Cardiac ventricle fibroblast (primary cell): ENCODE measurements at places on chromosomes 4 and X. TPM values are rescaled to one million over a fixed set of nuclear protein-coding genes. Genes with fewer than 3 reads are reported as not detected.

SLC4A4 gene
- 0.54 and 0.56 TPM in 2 replicates for total RNA-seq

CXorf49 gene
- not detected in 2 replicates for total RNA-seq

CHRDL1 gene
- total RNA-seq: 6.0 and 7.7 TPM in 2 replicates

SLC2A9 gene
- 2.7 and 2.9 TPM in 2 replicates for total RNA-seq

TMEM150C gene
- 3.2 and 4.2 TPM in 2 replicates for total RNA-seq

ZNF518B gene
- total RNA-seq: 21.6 and 25.8 TPM in 2 replicates

ZNF674 gene
- 1.9 TPM in 2 replicates for total RNA-seq

RAB40AL gene
- total RNA-seq: 0.50 and 0.83 TPM in 2 replicates

DIPK2B gene
- total RNA-seq: 2.6 and 2.9 TPM in 2 replicates

SMIM43 gene
- total RNA-seq: 2.4 and 4.5 TPM in 2 replicates

TMEM35A gene
- total RNA-seq: 0.73 and 1.4 TPM in 2 replicates

WWC2 gene
- 11.7 and 13.5 TPM in 2 replicates for total RNA-seq

IBSP gene
- total RNA-seq: not detected in 2 replicates

CWH43 gene
- total RNA-seq: not detected in 2 replicates

PASD1 gene
- total RNA-seq: not detected in 2 replicates

MXD4 gene
- 94.5 and 106 TPM in 2 replicates for total RNA-seq

FHL1 gene
- total RNA-seq: 76.8 and 78.3 TPM in 2 replicates

GLOD5 gene
- total RNA-seq: not detected in 2 replicates

PCDH10 gene
- total RNA-seq: 0.05 and 0.50 TPM in 2 replicates

GPM6B gene
- total RNA-seq: 14.8 and 23.0 TPM in 2 replicates

CXCL8 gene
- total RNA-seq: 9.1 and 11.1 TPM in 2 replicates

ZCCHC18 gene
- 0.49 TPM in 1 of 2 replicates, not detected in the other for total RNA-seq

ARX gene
- total RNA-seq: not detected in 2 replicates

GUCY1B1 gene
- total RNA-seq: 6.8 and 8.5 TPM in 2 replicates

TGIF2LX gene
- not detected in 2 replicates for total RNA-seq

NMU gene
- not detected in 2 replicates for total RNA-seq

CDKL5 gene
- total RNA-seq: 2.5 and 2.7 TPM in 2 replicates

SEC31A gene
- 234 and 241 TPM in 2 replicates for total RNA-seq

CSTF2 gene
- 9.9 and 10.9 TPM in 2 replicates for total RNA-seq

PLAC1 gene
- 0.12 TPM in 1 of 2 replicates, not detected in the other for total RNA-seq

ETDC gene
- total RNA-seq: not detected in 2 replicates
